RPMI7951 (cell line): ENCODE measurements at places on chromosomes 2 and 18.

DNA sequence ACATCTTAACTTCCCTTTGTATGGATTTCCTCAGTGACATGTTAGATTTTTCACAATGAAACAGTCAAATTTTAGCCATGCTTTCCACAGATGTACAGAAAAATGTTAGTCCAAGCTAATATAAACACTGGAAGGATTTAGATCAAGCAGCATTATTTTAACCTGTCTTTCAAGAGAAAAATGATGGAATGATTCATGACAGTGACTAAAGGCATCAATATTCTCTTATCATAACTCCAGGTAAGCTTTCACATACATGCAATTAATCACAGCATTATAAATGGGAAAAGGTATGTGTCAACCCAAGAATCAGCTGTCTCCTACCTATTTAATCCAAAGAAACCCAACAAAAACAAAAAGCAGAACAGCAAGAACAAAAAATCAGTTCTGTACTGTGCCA is 92.7 kb downstream of the NCKAP5 start:
- no peak for DNase-seq

DNA sequence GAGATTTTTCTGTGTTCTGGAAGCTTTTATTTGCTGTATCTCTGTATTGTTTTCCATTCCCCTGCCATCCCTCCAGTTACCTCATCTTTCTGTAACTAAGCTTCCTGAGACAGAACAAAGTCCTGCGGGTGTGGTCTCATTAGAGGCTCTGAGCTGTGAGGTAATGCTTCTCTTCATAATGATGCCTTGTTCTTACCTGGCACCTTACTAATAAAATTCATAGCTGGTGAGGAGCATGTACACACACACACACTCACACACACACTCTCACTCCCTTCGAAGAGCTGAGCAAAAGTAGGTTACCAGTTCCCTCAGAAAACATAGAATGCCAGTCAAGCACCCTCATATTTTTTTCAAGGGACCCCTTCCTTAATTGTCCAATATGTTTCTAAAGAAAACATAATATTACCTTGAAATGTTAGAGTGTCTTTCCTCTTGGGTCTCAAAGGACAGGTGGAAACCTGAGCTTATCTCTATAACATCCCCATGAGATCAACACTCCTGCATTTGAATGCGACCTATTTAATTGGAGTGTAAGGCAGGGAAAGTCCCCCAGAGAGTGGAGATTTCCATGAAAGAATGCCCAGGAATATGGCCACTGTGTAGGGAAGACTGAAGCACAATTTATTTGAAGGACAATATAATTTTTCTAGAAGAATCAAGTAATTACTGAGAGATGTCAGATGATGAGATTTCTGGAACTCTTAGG is 161.6 kb upstream of the NCK2 start:
- DNase-seq: no peak

GRCh38 chr2:241229563-241230401 is 41.3 kb downstream of the ANO7 start:
- no peak for DNase-seq

GRCh38 chr2:234158812-234159211 is 108.3 kb downstream of the SPP2 start:
- peak; percentile 83 for DNase-seq

GRCh38 chr2:190360965-190361364 is 17.6 kb downstream of the INPP1 start:
- no peak for DNase-seq

GRCh38 chr2:189287363-189287762 is 107.8 kb upstream of the COL5A2 start:
- DNase-seq: no peak

GRCh38 chr2:241064008-241064801 is 37.9 kb downstream of the MTERF4 start:
- no peak for DNase-seq

GRCh38 chr18:8901019-8901418 is 195.7 kb downstream of the MTCL1 start:
- DNase-seq: no peak

GRCh38 chr2:223896833-223897311 is 48.3 kb downstream of the WDFY1 start:
- DNase-seq: peak; percentile 77

- DNase-seq: no peak
Observed at GRCh38 chr2:105274046-105274445, 32.5 kb downstream of the GPR45 start.

DNA sequence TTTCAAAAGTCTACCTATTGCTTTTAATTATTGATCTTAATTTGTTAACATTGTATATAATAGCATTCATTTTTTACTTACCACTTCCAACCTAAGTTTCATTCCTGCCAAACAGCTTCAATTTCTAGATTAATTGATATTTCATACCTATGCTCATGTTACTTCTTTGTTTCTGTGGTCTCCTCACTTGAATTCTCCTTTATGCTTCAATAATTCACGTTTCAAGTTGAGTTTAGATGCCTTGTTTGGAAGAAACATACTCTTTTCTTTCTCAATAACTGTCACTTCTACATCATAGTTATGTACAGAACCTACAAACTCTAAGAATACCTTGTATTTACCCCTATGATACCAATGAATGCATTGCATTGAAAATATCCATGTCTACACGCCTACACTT is 862.2 kb upstream of the LRATD1 start:
- no peak for DNase-seq

DNA sequence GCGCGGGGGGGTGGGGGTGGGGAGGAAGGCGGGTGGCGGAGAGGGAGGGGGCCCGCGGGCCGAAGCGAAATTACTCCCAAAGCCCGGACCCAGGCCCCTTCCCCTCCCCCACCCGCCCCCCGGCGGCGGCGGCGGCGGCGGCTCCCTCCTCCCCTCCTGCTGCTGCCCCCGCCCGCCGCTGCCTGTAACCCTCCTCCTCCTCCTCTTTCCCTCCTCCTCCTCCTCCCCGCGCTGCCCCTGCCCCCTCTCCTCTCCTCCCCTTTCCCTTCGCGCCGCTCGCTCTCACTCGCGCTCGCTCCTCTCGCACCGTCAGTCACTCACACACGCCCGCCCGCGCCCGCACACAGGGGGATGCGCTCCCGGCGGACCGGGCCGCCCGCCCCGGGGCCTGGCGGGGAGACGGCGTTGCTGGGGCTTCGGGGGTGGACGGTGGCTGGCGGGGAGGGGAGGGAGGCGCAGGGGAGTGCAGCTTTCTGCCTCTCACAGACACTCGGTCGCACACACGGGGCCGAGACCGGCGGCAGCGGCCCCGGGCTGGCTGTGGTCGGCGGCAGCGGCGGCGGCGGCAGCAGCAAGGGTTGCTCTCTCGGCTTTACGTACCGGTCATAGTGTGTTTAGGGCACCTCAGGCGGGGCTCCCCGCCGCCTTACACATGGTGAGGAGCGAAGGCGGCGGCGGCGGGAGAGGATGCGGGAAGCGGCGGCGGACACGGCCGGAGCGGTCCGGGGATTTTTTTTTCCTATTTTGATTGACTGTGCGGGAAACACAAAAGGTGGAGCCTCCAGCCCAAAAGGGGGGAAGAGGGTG is 405 bp downstream of the SP3 start:
- peak; percentile 91 for DNase-seq

DNA sequence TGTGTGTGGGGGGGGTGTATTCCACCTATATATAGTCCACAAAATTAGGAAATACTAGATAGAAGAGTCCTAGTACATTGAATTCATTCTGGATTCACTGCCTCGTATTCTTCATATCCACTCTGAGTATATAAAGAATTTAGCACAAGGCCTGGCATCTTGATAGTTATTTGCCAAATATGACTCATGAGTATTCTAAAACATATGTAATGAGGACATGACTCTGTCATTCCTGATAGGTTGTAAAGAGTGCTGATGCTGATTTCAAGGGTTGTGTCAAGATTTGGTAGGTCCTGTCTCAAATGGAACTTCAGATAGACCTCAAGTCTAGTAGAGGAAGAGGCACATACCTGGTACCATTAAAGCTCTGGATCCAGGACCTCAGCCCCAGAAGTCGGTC is 173.4 kb upstream of the BOD1L2 start:
- no peak for DNase-seq

- no peak for DNase-seq
Observed at GRCh38 chr2:52919673-52920072, 847.9 kb upstream of the CHAC2 start.

GRCh38 chr18:49024804-49025421 is 74.1 kb upstream of the SMAD7 start:
- no peak for DNase-seq

DNA sequence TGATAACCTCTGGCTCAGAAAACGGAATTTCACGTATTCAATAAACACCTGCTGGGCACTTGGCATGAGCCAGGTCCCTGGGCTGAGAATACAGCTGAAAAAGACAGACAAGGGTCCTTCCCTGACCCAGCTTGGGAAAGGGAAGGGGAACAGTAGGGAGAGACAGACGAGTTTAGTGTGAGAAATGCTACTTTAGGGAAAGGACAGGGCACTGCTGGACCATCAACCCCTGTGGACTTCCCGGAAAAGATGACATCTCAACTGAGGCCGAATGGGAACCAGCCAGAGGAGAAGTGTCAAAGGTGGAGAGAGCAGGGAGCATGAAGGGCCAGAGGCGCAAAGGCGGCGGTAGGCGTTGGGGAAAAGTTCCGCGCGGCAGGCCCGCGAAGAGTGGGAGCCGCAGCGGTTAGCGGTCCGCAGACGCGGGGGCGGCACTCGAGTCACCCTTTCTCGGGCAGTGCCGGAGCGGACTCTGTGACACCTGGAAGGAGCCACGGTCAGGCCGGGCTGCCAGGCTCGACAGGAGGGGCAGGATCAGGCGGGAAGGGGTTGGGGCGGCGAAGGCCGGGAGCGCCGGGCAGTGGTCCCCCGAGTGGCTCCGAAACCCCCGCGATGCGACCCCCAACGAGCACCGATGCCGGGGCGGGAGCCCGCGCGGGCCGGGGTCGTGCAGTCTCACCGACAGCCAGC is 519 bp downstream of the TEX261 start:
- peak; percentile 24 for DNase-seq
